Right cardiac atrium (tissue), 5 donors: ENCODE measurements at places on chromosomes 7 and 10. TPM values are rescaled to one million over a fixed set of nuclear protein-coding genes. Genes with fewer than 3 reads are reported as not detected.

GRCh38 chr7:155483868-155484325, 26.0 kb downstream of the EN2 start:
- DNase-seq: no peak

DNA sequence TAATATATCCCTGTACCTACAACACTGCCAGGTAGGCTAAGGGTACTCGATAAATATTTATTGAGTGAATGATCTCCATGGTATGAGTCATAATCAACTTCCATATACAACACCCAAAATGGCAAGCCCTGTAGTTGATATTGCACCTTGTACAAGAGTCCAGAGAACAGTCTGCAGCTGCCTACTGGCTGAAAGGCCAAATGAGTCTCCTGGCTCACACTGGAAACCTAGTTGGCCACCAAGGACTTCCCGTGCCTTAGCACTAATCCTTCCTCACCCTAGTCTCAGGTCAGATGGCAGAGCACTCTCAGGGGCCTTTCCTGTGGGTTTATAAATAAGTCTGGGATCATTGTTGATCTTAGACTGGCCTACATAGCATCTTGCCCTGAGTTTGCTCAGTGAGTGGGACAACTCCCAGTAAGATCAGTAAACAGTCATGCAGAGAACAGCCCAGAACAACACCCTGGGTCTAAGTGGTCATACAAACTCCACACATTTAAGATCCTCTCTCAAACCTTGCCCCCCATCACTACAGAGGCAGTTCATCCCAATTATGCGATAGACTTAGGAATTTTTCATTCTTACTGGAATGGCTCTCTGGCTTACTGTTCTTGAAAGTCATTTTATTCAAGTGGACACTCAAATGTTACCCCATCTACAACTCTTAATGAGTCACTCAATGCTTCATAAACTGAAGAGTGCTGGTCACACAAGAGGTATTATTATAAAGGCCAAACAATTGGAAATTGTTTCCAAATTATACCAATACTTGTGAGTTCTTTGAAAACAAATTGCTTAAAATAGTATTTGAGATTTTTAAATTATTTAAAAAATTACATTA, 14.7 kb upstream of the SLC16A9 start:
- DNase-seq: no peak

DNA sequence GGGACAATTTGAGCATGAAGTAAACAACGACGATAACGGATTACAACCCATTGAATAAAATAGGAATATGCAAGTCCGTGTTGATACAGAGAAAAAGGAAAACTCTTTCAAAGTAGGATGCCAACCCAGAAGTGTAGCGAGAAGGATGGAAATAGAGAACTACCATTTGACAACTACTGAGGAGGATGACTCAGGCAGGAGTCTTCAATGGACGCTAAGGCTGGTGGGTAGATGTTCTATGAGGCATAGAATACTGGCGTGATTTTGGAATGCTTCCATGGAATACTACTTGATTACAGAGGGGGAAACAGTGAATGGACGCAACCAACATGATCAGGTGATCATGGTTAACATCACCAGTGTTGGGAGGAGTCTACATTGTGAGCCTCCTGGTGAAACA, 828 bp upstream of the CFAP70 start:
- no peak for DNase-seq

The POLL gene
- total RNA-seq: 21.0 TPM

The MYO1G gene
- total RNA-seq: 2.2 TPM

DNA sequence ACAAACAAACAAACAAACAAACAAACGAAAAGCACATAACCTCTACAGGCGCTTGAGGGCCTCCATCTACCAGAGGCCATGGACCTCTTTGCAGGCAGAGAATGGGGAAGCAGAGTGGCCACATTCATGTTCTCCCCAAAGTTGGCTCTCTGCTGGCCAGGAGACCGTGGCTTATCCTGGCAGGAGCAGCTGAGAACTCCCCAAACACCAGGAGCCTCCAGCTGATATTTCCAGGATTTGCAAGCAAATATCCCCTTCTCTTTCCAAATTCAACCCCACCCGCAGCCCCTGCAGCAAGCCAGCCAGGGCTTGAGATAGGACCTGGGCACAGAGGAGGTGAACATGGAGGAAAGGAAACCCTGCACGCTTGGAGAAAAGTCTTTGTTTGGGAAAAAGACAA, 240.0 kb downstream of the SKAP2 start:
- DNase-seq: no peak
